NCI-H187 (cell line): ENCODE measurements at places on chromosomes 5 and 9.

GRCh38 chr9:13412331-13412730, 132.8 kb upstream of the MPDZ start:
- DNase-seq: no peak

GRCh38 chr5:97628807-97629206, 445.8 kb upstream of the RIOK2 start:
- DNase-seq: no peak

DNA sequence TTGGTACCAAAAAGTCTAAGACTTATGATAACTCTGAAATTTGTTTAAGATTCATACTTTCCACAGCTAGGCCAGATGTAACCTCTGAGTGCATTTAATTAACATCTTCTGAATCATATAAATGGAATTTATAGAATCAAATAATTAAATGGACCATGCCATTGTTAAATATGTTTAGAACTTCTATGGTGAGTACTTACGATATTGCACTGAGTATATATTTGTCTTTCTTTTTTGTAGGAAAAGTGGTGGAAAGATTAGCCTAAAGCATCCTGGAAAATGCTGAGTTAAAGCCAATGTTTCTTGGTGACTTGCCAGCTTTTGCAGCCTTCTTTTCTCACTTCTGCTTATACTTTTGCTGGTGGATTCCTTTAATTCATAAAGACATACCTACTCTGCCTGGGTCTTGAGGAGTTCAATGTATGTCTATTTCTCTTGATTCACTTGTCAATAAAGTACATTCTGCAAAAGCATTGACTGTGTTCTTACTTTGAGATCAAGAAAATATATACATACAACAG, 11.9 kb downstream of the SPINK6 start:
- DNase-seq: no peak

GRCh38 chr5:31936683-31937082, 237.4 kb downstream of the GOLPH3 start:
- no peak for DNase-seq

DNA sequence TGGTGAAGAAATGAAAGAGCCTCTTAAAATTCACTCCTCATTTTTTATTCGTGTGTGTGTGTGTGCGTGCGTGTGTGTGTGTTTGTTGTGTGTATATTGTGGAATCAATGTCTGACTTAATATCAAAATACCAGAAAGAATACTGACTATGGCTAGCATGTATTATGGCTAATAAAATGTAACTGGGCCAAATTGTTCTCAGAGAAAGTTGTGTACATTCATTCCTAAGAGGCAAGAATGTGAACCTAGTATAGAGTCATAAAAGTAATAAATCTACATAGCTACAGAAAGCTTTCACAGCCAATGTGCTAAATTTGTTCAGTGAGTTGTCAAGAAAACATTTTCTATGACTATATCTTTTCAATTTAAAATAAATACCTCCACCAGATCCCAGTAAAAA, 211.5 kb downstream of the EBF1 start:
- no peak for DNase-seq

- no peak for DNase-seq
Observed at GRCh38 chr5:81726297-81726696, 24.6 kb downstream of the SSBP2 start.

GRCh38 chr5:112883192-112883591, 22.1 kb downstream of the SRP19 start:
- DNase-seq: no peak

GRCh38 chr5:126568206-126568755, 26.7 kb downstream of the ALDH7A1 start:
- peak; percentile 14 for DNase-seq

DNA sequence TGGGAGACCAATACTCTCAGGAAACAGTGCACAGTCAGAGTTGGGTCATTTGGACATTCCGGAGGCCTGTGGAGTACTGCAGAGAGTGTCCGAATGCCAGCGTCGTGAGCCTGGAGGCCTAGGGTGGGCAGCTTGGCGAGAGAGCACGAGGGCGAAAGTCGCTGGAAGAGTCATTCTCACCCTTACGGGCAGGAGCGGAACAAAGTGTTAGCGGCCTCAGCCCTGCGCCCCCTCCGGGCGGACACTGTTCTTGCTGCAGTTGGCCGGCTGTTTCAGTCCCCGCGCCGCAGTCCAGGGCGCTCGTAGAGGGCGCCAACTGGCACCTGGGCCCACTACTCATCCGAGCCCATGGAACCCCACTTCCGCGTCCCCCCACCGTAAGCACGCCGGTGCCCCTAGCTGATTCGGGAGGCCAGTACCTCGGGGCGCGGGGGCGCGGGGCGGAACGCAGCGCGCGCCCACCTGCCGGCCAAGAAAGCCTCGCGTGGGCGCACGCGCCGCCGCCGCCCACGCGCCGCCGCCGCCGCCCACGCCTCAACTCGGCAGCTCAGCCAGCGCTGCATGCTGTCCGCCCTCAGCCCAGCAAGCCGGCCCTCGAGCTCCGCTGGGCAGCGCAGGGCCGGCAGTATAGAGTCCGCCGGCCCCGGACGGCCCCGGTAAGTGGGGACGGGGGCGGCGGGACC, 99.7 kb upstream of the CCL21 start:
- no peak for DNase-seq

- no peak for DNase-seq
Observed at GRCh38 chr9:127344368-127345000, 52.5 kb upstream of the SLC2A8 start.

GRCh38 chr9:110641293-110641692, 27.3 kb upstream of the MUSK start:
- no peak for DNase-seq

DNA sequence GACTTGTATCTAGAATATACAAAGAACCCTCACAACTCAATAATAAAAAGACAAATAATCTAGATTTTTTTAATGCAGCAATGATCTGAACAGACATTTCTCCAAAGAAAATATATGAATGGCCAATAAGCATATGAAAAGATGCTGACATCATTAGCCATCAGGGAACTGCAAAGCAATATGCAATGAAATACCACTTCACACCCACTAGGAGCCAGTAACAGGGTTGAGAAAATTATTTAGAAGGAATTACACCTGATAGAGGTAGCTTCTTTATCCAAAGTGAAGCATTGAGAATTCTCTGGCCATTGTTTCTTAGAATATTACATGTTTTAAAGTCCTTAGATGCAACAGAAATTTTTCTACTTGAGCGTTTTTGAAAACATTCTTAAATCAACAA, 316.9 kb downstream of the KCNN2 start:
- no peak for DNase-seq

GRCh38 chr5:149916334-149917072, 28.1 kb downstream of the PDE6A start:
- no peak for DNase-seq

DNA sequence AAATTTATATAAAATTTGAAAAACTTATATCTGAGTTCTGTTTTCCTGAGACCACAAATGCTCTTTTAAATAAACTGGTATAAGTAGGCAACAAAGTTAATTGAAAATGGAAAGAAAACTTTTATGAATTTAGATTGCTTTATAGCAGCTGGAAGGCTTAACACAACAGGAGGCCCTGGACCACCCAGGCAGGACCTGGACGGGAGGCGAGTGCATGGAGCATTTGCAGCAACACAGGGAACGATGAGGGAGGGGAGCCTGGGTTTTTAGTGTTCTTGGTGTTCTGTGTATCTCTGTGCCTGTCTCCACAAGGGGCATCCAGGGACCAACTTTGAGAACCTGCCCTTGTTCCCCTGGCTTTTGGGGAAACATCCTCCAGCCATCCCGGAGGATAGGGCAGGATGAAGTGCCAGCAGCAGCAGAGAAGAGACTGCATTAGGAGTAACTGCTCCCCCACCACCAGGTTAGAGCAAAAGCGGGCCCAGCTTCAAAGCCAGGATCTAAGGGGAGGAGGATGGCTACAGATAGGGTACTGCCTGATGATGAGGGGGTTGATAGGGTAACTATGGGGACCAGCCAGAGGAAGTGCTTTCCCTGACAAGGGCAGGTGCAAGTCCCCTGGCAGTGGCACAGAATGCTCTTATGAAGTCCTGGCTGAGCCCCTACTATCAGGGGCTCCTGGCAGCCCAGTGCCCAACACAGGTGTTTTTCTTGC, 6.7 kb upstream of the SPATA31E1 start:
- no peak for DNase-seq

- DNase-seq: peak; percentile 7
Observed at GRCh38 chr5:122252319-122252718, 59.7 kb upstream of the SNCAIP start.

DNA sequence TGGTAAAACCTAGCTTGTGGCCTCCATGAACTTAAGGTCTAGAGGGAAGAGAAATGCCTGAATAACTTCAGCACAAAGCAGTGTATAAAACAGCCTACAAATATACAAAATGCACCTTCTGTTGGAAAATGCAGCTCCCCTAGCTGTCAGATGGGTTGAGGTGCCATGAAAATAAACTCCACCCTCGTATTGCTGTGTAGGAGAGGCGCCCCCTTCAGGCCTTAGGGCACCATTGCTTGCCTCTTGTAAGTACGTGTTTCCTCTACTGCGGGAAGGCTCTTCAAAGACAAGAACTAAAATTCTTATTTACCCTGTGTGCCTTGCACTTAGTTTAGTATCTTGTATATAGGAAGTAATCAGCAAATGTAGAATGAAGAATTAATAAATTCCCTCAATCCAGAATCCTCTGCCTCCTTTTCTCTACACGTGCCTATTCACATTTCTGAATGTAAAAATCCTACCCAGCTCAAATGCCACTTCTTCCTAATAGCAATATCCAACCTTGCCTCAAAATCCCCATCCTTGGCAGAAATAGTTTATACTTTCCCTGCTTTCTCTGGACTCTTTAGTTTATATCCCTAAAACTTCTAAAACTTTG, 393.7 kb upstream of the PDE4D start:
- no peak for DNase-seq

- DNase-seq: no peak
Observed at GRCh38 chr9:136207616-136208015, 2.7 kb upstream of the LHX3 start.

- peak; percentile 75 for DNase-seq
Observed at GRCh38 chr5:147743678-147744374, 38.7 kb downstream of the JAKMIP2 start.

GRCh38 chr5:35979715-35980114, 11.5 kb downstream of the UGT3A1 start:
- no peak for DNase-seq

GRCh38 chr5:64659289-64659688, 31.0 kb upstream of the SHISAL2B start:
- DNase-seq: no peak

- no peak for DNase-seq
Observed at GRCh38 chr9:26471261-26471660, 421.3 kb downstream of the CAAP1 start.

- no peak for DNase-seq
Observed at GRCh38 chr5:78577071-78577807, 71.3 kb downstream of the LHFPL2 start.

DNA sequence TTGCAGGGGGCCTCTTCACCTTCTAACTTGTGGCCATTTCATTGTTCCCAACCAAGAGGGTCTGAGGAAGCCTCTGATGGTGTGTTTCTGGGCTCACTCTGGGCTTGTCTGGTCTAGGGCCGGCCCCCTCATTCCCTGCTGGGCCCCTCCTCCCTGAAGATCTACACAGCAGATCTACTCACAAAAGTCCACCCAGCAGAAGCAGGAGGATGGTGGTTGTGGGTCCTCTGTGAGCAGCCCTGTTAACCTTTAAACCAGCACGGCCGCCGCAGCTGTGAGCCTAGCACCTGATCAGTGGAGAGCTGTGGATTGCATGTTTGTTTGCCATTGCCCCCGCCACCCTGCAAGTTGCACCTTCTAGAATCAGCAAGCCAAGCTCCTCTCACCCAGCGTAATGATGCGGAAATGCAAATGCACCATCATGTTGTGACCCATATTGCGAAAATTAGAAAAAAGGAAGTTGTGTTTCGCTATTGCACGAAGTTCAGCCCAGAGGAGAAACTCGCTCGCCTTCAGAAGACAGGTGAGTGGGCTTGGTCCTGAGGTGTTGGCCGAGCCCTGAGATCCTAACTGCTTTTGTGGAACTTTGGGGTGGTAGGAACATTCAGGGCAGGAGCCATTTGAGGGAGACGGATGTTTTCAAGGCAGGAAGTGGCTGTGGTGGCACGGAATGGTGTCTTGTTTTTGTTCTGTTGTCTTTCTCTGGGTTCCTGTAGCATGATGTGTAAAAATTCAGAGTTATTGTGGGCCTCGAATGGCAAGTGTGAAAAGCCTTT, 16.7 kb downstream of the FGD3 start:
- DNase-seq: no peak

DNA sequence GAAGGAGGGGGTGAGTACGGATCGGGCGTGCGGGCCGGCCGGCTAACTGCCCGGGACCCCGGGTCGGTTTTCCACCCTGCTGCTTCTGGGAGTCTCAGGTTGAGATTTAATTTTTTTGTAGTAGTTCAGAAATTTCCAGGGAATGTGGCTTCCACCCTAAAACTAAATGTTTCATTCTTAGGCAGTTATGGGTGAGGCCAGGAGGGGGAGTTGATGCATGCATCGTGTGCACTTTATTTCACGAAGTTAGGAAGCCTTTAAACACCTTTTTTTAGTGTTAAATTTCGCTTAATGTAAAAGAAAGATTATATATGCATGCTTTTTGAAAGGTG, 905 bp downstream of the CDK9 start:
- DNase-seq: no peak

- DNase-seq: no peak
Observed at GRCh38 chr5:141772281-141772680, 90.3 kb upstream of the ARAP3 start.

GRCh38 chr5:150440948-150441812, 8.4 kb downstream of the RPS14 start:
- no peak for DNase-seq

DNA sequence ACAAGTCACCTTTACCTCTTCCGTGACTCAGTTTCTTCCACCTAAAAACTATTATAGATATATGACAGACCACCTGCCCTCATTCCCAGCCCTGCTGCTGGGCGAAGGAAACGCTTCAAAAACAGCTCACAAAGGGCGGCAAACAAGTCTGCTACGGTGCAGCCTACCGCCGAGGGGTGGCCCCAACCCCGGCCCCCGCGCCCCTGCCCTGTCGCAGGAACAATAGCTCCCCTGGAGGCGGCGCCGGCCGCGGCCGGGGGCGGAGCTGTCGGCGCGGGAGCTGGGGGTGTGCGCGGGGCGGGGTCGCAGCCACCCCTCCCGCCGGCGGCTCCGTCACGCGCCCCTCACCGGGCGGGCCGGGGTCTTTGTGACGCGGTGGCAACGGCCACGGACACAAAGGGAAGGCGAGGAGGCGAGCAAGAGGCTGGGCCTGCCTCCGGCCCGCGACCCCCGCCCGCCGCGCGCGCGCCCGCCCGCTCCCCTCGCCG, at the start of gene TMEFF1:
Gene TMEFF1, plus strand, starts transcription at position 362 of the 488 bp plus-strand sequence. CDS start 396 bp downstream, outside the sequence.
- DNase-seq: peak; percentile 7
